Chondrocyte (in vitro differentiated cells): ENCODE measurements at places on chromosomes 11 and 22.

- no peak for DNase-seq
These were observed 1.5 kb upstream of the CRACR2B start for GRCh38 chr11:826227-826621.

GRCh38 chr22:37316875-37317371, 34.6 kb downstream of the CYTH4 start:
- DNase-seq, result no peak

DNA sequence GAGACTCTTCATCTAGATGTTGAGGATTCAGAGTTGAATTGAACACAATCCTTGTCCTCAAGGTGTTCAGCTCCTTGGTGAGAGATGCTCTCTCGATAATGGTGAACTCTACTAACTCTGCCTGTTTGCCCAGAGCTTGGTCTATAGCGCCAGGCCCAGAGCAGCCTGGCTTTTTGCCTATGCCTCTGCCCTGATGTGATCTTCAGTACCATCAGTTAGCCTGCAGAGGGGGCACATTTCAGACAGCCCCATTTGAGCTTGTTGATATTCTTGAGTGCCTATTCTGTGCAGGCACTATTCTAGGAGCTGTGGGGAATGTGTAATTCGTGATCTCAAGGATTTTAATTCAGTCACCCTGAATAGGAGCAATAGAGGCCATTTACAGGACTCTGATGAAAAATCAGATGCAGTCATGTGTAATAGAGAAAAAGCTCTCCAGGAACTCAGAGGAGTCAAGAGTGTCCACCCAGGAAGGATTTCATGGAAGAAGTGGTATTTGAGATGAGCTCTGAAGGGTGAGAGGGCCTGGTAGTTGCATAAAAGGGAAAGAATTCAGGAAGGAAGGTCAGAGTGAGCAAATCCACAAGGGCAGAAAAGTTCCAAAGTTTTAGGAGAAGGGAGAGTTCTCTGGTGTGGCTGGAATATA, 19.3 kb downstream of the GTPBP1 start:
- no peak for DNase-seq

GRCh38 chr22:28570696-28571373, 108.8 kb downstream of the TTC28 start:
- no peak for DNase-seq

- no peak for DNase-seq
These were observed 383.7 kb downstream of the TMEM135 start for GRCh38 chr11:87421422-87421821.

DNA sequence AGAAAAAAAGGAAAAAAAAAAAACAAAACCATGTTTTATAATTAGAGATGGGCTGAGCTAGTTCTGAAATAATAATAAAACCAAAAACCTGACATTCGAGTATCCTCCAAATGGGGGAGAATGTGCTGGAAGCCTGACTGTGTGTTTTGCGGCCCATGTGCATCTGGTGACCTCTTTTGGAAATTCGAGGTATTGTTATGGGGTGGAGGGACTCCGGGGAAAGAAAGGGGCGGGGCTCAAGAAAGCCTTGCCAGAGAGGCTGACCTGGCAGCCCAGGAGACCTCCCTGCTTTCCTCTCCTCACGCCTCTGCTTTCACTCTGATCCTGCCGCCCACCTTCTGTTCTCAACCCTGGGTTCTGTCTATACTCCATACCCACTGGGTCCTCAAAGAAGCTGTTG, 72.9 kb downstream of the CTTN start:
- no peak for DNase-seq

DNA sequence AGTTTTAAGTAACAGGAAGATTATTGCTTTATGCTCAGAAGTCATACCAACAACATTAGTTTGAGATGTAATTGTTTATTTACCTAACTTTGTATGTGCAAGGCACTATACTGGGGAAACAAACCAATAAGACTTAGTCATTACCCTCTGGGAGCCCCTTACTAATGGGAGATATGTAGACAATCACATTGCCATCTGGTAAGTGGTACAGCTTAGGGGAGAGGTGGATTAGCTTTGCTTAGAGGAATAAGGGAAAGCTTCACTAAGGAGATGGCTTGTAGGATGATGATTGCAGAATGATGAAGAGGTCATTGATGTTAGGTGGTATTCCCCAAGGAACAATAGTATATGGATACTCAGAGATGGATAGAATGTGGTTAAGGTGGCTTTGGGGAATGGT, 17.5 kb downstream of the EMSY start:
- DNase-seq, result no peak

- DNase-seq, result no peak
These were observed 15.4 kb downstream of the OR51B4 start for GRCh38 chr11:5286351-5286750.

GRCh38 chr11:133895551-133895950, 50.2 kb upstream of the SPATA19 start:
- DNase-seq, result no peak

GRCh38 chr11:106091480-106092123, 14.1 kb downstream of the AASDHPPT start:
- DNase-seq, result no peak

- DNase-seq, result no peak
These were observed 136.3 kb downstream of the ARHGAP42 start for GRCh38 chr11:100823360-100823759.

- no peak for DNase-seq
These were observed 56.8 kb upstream of the CLMP start for GRCh38 chr11:123251657-123252344.
